NCI-H510A (cell line): ENCODE measurements at places on chromosomes 2 and 18.

DNA sequence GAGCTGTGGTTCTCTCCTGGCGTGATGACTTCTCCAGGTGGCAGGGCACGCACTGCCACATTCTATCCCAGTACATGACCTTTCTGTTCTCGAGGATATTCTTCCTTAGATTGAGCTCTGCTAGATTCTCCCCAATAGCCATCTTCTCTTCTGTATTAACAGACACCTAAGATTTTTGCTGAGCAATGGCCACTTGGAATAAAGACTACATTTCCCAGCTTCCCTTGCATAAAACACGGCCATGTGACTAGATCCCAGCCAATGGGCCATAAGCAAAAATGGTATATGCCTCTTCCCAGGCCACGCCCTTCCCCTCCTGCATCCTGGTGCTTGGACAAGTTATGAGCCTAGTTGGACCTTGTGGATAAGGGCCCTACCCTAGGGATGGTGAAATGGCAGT lies 82.1 kb downstream of the EIF2AK3 start:
- no peak for DNase-seq

GRCh38 chr2:54586062-54586461 lies 129.9 kb downstream of the SPTBN1 start:
- no peak for DNase-seq

DNA sequence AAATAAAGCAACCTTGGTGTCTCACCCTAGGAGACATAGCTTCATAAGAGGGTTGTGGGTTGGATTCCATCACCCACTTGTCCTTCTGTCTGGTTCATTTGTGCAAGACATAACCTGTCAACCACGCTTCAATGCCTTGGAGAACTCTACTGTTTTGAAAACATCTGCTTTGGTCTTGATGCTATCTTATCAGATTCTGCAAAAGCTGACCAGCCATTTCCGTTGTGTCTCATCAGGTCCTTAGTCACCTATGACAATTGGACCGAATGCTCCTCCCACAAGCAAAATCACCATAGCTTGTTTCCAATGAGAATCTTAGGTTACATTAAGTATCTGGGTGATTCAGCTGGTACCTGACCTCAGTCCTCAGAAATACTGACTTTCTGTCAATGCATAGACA lies 35.4 kb downstream of the STAT4 start:
- no peak for DNase-seq

DNA sequence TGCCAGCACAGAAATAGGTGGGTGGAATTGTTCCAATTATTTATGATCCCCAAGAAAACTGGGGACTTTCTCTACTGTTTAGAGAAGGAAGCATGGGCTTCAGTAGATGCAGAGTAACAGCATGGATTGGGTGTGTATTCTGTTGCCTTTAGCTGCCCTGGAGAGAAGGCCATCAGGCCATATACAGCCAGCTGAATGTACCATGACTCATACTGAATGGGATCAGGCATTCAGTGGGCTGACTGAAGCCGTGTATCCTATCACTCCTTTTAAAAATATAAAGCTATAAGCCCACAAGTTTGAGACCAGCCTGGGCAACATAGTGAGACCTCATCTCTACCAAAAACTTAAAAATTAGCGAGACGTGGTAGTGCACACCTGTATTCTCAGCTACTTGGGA lies 16.7 kb upstream of the PLEKHM3 start:
- DNase-seq, result no peak

GRCh38 chr2:84856787-84857186 lies 24.1 kb downstream of the TRABD2A start:
- no peak for DNase-seq

DNA sequence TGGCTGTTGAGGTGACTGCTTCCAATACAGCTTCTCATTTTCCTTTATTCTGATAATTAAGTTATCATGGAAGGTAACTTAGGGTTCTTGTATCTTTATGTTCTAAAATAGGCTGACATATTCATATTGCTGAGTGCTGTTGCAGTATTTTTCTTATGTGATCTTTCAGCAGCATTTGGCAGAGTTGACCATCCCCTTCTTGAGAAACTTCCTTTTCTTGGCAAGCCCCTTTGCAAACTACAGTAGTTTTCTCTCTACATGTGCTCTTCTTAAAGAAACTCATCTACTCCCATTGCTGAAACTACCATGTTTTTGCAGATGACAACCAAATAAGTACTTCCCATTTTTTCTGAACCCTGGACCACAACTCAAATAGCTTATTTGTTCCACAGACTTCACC lies 476.5 kb upstream of the TRIB2 start:
- no peak for DNase-seq

DNA sequence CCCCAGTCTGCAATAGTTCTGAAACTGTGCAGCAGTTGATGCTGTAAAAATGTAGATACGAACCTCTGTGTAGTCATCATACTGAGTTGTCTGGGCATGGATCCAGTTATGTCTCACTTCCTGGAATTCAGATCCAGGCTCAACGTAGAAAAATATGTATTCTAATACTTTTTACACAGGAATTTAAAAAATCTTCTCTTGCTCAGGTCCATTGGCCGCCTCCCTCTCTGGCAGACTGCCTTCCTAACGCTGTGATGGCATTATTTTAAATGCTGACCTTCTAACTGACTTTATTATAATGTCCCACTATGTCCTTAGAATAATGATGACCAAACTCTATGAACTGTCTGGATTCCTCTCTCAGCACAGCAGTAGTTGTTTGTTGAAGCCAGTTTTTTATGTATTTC lies 119.6 kb downstream of the FEZ2 start:
- DNase-seq, result no peak

GRCh38 chr2:132668189-132668823 lies 1.7 kb downstream of the LYPD1 start:
- DNase-seq, result peak; percentile 10

GRCh38 chr18:37332219-37332618 lies 233.4 kb downstream of the CELF4 start:
- no peak for DNase-seq

- DNase-seq, result no peak
These were observed 44.9 kb upstream of the ID2 start for GRCh38 chr2:8636721-8637636.

DNA sequence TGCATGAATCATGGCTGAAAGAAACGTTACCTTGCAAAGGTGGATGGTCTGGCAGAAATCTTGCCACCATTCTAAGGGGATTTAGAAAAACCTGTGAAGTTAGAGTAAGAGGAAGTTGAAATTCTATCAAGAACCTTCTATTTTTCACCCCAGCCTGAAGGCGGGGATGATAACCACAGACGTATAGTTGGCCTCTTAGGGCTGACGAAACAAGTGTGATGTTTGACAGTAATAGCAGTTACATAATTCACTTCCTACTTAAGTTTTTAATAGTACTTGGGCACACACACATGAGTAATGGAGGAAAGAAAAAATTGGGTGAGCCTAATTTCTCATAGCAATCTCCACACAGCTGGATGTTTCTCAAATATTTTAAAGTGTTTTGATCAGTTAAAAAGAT lies 336.6 kb upstream of the SALL3 start:
- no peak for DNase-seq

GRCh38 chr2:233938676-233939370 lies 21.6 kb downstream of the TRPM8 start:
- no peak for DNase-seq

GRCh38 chr2:69212238-69213028 lies 174.6 kb downstream of the GFPT1 start:
- no peak for DNase-seq

DNA sequence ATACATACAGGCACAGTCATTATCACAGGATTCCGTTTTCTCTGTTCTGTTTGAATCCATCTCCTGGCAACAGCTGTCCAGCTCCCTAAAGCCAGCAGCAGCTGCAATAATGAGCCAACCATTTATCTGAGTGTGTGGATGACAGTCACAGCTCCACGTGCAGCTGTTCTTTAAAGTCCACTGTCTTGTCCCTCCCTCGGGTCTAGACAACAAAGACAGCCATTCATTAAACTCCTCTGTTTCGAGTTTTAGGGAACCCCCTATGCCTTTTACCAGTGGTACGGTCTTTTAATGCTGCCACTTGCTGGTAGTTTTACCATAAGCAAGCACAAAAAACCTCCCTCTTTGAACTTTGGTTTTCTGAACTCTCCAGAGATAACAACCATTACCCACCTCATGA lies 16.0 kb upstream of the MSGN1 start:
- DNase-seq, result no peak
